Effector CD4-positive, alpha-beta T cell (primary cell): ENCODE measurements at places on chromosomes 13 and 19.

GRCh38 chr13:81142306-81142999, 801.5 kb upstream of the SPRY2 start:
- DNase-seq = no peak

- DNase-seq = no peak
These were observed 2.8 kb downstream of the ZIC5 start for GRCh38 chr13:99968521-99969452.

GRCh38 chr13:80168089-80168850, 172.7 kb downstream of the SPRY2 start:
- no peak for DNase-seq

- DNase-seq = no peak
These were observed 4.9 kb upstream of the KLK15 start for GRCh38 chr19:50838239-50838638.

- no peak for DNase-seq
These were observed 165.8 kb upstream of the EDNRB start for GRCh38 chr13:78084401-78084800.
